Upper lobe of right lung (tissue), 1 donor: ENCODE measurements at places on chromosomes 13 and 19.

GRCh38 chr19:58010507-58010906, 7.9 kb upstream of the ZNF606 start:
- DNase-seq, result no peak

GRCh38 chr19:3370214-3370720, 3.9 kb downstream of the NFIC start:
- no peak for DNase-seq

DNA sequence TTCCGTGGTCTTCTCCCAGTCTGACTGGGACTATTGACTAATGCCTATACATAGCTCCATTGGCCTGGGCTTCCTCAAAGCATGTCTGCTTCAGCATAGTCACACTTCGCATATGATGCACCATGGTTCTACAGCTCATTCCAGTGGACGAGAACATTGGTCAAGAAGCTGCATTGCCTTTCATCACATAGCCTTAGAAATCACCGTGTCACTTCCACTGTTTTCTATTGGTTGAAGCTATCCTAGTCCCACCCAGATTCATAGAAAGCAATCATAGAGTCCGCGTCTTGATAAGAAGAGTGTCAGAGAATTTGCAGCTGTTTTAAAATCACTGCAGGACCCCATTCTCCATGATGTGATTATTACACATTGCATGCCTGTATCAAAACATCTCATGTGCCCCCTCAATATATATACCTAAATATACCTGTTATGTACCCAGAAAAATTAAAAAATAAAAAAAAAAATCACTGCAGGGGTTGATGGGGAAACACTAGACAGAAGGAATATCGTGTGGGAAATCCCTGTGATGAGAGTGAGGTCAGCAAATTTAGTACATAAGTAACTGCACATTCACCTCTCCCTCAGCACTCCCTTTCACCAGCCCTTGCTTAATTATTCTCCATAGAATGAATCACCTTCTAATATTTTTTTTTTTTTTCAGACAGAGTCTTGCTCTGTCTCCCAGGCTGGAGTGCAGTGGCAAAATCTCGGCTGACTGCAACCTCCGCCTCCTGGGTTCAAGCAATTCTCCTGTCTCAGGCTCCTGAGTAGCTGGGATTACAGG, 2.2 kb upstream of the ARHGAP33 start:
- DNase-seq, result no peak

- DNase-seq, result no peak
These were observed 959.9 kb downstream of the DIAPH3 start for GRCh38 chr13:59203855-59204254.

GRCh38 chr19:47719047-47719859, 6.0 kb downstream of the EHD2 start:
- peak; percentile 80 for DNase-seq

GRCh38 chr19:34692549-34692948, 15.1 kb downstream of the ZNF302 start:
- no peak for DNase-seq

- DNase-seq, result no peak
These were observed 14.3 kb upstream of the FOXO1 start for GRCh38 chr13:40680659-40681323.

GRCh38 chr13:68190818-68191217, 960.7 kb upstream of the PCDH9 start:
- no peak for DNase-seq

DNA sequence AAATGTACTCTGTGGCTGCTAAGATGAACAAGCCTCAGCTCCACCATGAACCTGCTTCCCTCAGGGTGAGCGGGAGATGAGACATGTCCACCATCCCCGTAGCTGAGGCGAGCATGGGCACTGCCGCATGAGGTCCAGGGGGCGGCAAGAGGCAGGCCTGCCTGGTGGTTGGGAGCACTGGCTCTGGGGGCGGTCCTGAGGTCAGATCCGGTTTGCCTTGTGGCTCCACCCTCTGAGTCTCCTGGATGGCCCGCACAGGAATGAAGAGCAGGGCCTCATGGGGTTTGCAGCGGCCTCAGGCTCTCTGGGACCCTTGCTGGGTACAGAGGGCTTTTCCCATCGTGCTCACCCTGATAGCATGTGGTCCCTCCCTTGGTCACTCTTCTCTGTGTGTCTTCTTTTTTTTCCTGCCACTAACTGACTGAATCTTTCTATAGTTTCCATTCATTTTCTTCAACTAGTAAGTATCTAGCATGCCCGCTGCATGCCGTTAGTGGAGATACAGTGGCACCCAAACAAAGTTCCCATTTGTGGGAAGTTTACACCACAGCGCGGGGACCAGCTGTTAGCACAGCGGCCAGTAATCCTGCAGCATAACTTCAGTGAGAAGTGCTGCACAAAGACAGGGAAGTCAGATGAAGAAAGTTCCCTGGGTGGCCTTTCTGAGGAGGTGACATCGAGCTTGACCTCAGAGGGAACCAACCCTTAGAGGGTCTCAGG, 37.3 kb downstream of the CAPN12 start:
- DNase-seq, result no peak

DNA sequence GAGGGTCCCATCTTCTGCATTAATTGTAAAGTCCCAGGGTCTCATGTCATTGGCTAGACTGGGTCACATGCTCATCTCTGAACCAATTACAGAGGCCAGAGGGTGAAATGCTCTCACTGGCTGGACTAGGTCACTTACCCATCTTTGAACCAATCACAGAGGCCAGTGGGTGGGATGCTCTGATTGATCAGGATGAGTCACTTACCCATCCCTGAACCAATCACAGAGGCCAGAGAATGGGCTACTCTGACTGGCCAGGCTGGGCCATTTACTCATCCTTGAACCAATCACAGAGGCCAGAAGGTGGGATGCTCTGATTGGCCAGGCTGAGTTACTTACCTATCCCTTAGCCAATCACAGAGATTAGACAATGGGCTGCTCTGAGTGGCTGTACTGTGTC, 5.3 kb downstream of the MISP start:
- no peak for DNase-seq

GRCh38 chr13:76775088-76775740, 111.0 kb downstream of the KCTD12 start:
- no peak for DNase-seq

DNA sequence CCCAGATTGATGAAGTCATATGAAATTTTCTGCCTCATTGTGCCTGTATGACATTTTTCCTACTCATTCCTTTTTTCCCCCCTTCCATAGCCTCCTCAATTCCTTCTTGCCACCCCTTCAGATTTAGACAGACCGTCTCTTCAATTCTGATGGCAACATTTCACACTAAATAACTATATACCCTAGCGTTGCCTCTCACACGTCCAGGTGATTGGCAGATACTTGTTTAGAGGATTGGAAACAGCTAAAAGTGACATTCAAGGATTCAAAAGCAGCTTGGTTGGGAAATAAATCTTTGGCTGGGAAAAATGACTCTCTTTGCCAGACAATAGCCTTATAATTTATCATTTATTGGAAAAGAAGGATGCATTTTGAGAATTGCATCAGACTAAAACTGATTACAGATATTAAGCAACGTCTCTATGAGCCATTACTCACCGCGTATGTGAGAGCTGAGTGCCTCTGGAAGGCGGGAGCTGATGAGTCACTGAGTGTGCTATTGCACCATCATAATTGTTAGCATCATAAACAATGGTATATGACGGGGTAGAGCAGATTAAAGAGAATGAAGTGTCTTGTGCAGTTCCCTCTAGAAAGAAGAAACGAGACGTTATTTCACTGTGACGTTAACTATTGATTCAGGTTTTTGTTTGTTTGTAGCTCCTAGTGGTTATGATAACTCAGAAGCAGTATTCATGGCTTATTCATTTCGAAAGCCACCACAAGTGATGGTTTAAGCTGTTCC, 61.1 kb upstream of the FAM216B start:
- no peak for DNase-seq
